ENCODE measurements at places on chromosomes 1 and 21. TPM values are rescaled to one million over a fixed set of nuclear protein-coding genes. Genes with fewer than 3 reads are reported as not detected.

HES2 gene
- not detected for total RNA-seq

ZMYM1 gene
- 28.7 TPM for total RNA-seq

GABPA gene
- 25.8 TPM for total RNA-seq

TMEM61 gene
- not detected for total RNA-seq

GPR137B gene
- 145 TPM for total RNA-seq

IQGAP3 gene
- 31.6 TPM for total RNA-seq

OTUD7B gene
- 67.2 TPM for total RNA-seq

CTSK gene
- 511 TPM for total RNA-seq

AK5 gene
- 38.9 TPM for total RNA-seq

GBP2 gene
- 14.5 TPM for total RNA-seq

TRIM67 gene
- total RNA-seq: not detected

CFHR4 gene
- total RNA-seq: not detected

LCE1B gene
- total RNA-seq: not detected

CLIC4 gene
- total RNA-seq: 294 TPM

TMEM269 gene
- total RNA-seq: not detected

INTS11 gene
- total RNA-seq: 64.3 TPM

CHI3L2 gene
- total RNA-seq: 3.1 TPM

IFT25 gene
- total RNA-seq: 44.6 TPM

SIM2 gene
- not detected for total RNA-seq

TNFRSF9 gene
- not detected for total RNA-seq

SEC22B gene
- 45.4 TPM for total RNA-seq

SYF2 gene
- total RNA-seq: 27.1 TPM

SLC9A1 gene
- total RNA-seq: 4.5 TPM

DEPDC1 gene
- 21.0 TPM for total RNA-seq

CHIA gene
- not detected for total RNA-seq

OLFML3 gene
- 3.3 TPM for total RNA-seq

PROX1 gene
- 0.36 TPM for total RNA-seq

GFI1 gene
- total RNA-seq: under 0.01 TPM

F5 gene
- total RNA-seq: not detected

NGF gene
- not detected for total RNA-seq

CRYBG2 gene
- total RNA-seq: under 0.01 TPM

TTC39A gene
- total RNA-seq: 1.5 TPM

ZBTB21 gene
- total RNA-seq: 20.0 TPM

RHBDL2 gene
- total RNA-seq: not detected

BEST4 gene
- not detected for total RNA-seq

USP25 gene
- 29.5 TPM for total RNA-seq

UBASH3A gene
- total RNA-seq: not detected

MTARC1 gene
- total RNA-seq: 2.3 TPM

AMPD1 gene
- total RNA-seq: not detected

KLF17 gene
- not detected for total RNA-seq

DNASE2B gene
- total RNA-seq: 0.69 TPM

FALEC gene
- not detected for total RNA-seq

KRTAP21-2 gene
- not detected for total RNA-seq

FAM163A gene
- total RNA-seq: not detected

ZNF684 gene
- total RNA-seq: 5.8 TPM

NTRK1 gene
- under 0.01 TPM for total RNA-seq

CELSR2 gene
- total RNA-seq: 20.8 TPM

S1PR1 gene
- not detected for total RNA-seq

AQP10 gene
- total RNA-seq: not detected

HORMAD1 gene
- 0.34 TPM for total RNA-seq

ATG4C gene
- 14.3 TPM for total RNA-seq

ORC1 gene
- 6.2 TPM for total RNA-seq

Data from melanocyte of skin (primary cell).